Mammary microvascular endothelial cell (primary cell): ENCODE measurements at places on chromosomes 3 and 15. TPM values are rescaled to one million over a fixed set of nuclear protein-coding genes. Genes with fewer than 3 reads are reported as not detected.

The BMF gene
- 4.5 and 5.7 TPM in 2 replicates for total RNA-seq

The GOLGA8T gene
- total RNA-seq = not detected in 2 replicates

The BFSP2 gene
- total RNA-seq = not detected in 2 replicates

The SYNPR gene
- not detected in 2 replicates for total RNA-seq

The ZBED2 gene
- total RNA-seq = not detected in 2 replicates

The GPR149 gene
- total RNA-seq = not detected in 2 replicates

The CPLX3 gene
- total RNA-seq = not detected in 2 replicates

The DNAH12 gene
- under 0.01 TPM in 2 replicates for total RNA-seq

The CHRNA3 gene
- total RNA-seq = not detected in 2 replicates

The UROC1 gene
- total RNA-seq = not detected in 2 replicates

The SLC6A20 gene
- total RNA-seq = not detected in 2 replicates

The NR1I2 gene
- total RNA-seq = under 0.01 and 0.05 TPM in 2 replicates

The SNTN gene
- total RNA-seq = not detected in 2 replicates

The FANCI gene
- total RNA-seq = 33.8 and 37.7 TPM in 2 replicates

The IL5RA gene
- not detected in 2 replicates for total RNA-seq

The AGBL1 gene
- not detected in 2 replicates for total RNA-seq

The RAD51 gene
- 12.3 and 16.2 TPM in 2 replicates for total RNA-seq

The MYO5C gene
- 4.5 and 10.0 TPM in 2 replicates for total RNA-seq

The IQCH gene
- 1.1 and 1.7 TPM in 2 replicates for total RNA-seq

The MAP1A gene
- total RNA-seq = 0.67 and 0.84 TPM in 2 replicates

The XCR1 gene
- total RNA-seq = not detected in 2 replicates

The MYZAP gene
- total RNA-seq = 9.4 and 13.8 TPM in 2 replicates

The AQP9 gene
- total RNA-seq = not detected in 2 replicates

The KNSTRN gene
- 57.8 and 74.7 TPM in 2 replicates for total RNA-seq

The GOLGA8S gene
- total RNA-seq = 0.07 TPM in 1 of 2 replicates, not detected in the other
